ENCODE measurements at places on chromosomes 1 and 21. TPM values are rescaled to one million over a fixed set of nuclear protein-coding genes. Genes with fewer than 3 reads are reported as not detected.

RBM11 gene
- 26.6 TPM for total RNA-seq

- H3K27ac ChIP-seq = no peak overlapping the region
- H3K4me1 ChIP-seq = no peaks in the 10 kb centered on the region
- H3K27me3 ChIP-seq = peaks cover 10% of the 10 kb centered on the region
- H3K4me3 ChIP-seq = peak overlapping the region; percentile 95
- DNase-seq = peak; percentile 83
- H3K36me3 ChIP-seq = no peaks in the 10 kb centered on the region
These were observed 402 bp upstream of the AK4 start for GRCh38 chr1:65147424-65148177.

KCNJ9 gene
- total RNA-seq = not detected

GRCh38 chr1:63533931-63534330 lies 10.6 kb downstream of the EFCAB7 start:
- H3K36me3 ChIP-seq = peaks cover 13% of the 10 kb centered on the region
- no peak overlapping the region for H3K4me3 ChIP-seq
- H3K27me3 ChIP-seq = no peaks in the 10 kb centered on the region
- no peak overlapping the region for H3K27ac ChIP-seq

MRPS21 gene
- total RNA-seq = 89.9 TPM

Measured in endodermal cell (in vitro differentiated cells).